ENCODE measurements at places on chromosomes 5 and 9. TPM values are rescaled to one million over a fixed set of nuclear protein-coding genes. Genes with fewer than 3 reads are reported as not detected.

Gene B4GALT7
- 37.0 TPM for total RNA-seq

Gene MEIKIN
- total RNA-seq = not detected

Gene AGXT2
- not detected for total RNA-seq

Gene MARCOL
- total RNA-seq = not detected

Gene NSG2
- not detected for total RNA-seq

Gene IFNA2
- total RNA-seq = not detected

Gene PCDHGB1
- total RNA-seq = not detected

Gene ST8SIA4
- total RNA-seq = 36.9 TPM

GRCh38 chr9:29213417-29214153, 1640.3 kb upstream of the C9orf72 start:
- no peak for DNase-seq

DNA sequence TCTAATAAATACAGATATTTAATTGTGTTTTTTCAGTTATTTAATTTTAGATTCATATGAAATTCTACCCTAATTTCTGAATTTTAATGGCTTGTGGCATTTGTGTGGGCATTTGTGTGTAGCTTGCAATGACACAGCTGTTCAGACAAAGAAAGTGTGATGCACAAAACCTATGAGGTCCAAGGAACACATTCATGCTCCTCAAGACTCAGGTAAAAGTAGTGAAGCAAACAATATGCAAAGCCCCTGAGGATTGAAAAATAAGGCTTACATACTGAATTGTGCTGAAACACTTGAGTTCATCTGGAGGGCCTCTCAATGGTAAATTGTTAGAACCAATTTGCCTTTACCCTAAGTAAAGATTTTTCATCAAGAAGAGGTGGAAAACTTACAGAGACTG, 28.1 kb downstream of the IL7R start:
- DNase-seq = no peak

- DNase-seq = no peak
These were observed 5.6 kb upstream of the C5 start for GRCh38 chr9:121055642-121056143.

- DNase-seq = no peak
These were observed 71.3 kb downstream of the FRMD3 start for GRCh38 chr9:83466877-83467276.

- no peak for DNase-seq
These were observed 94.9 kb downstream of the DENND1A start for GRCh38 chr9:123834889-123835562.

DNA sequence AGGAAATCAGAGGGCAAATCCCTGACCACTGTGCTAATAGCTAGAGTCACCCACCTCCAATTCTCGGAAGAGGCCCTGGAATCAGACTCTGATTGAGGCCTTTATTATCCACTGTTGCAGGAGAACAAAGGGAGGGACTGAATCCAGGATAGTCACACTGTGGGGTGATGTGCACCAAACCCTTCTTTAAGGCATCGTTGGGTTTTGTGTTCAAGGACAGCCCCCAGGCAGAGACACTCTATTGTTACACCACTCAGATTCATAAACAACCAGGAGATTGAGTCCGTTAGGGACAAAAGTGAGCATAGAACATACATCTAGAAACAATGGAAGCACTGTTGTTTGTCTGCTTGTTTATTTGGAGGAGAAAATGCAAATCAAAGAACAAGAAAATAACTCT, 124.6 kb upstream of the TBCA start:
- DNase-seq = no peak

- no peak for DNase-seq
These were observed 23.7 kb downstream of the NIPBL start for GRCh38 chr5:36900283-36900682.

DNA sequence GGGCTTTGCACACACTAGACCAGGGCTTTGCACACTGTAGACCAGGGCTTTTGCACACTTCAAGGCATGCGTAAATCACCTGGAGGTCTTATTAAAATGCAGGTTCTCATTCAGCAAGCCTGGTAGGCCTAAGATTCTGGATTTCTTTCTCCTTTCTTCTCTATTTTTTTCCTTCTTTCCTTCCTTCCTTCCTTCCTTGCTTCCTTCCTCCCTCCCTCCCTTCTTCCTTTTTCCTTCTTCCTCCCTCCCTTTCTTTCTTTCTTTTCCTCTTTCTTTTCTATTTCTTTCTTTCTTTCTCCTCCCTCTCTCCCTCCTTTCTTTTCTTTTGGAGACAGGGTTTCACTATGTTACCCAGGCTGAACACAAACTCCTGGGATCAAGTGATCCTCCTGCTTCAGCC, 24.3 kb upstream of the CNOT6 start:
- DNase-seq = no peak

DNA sequence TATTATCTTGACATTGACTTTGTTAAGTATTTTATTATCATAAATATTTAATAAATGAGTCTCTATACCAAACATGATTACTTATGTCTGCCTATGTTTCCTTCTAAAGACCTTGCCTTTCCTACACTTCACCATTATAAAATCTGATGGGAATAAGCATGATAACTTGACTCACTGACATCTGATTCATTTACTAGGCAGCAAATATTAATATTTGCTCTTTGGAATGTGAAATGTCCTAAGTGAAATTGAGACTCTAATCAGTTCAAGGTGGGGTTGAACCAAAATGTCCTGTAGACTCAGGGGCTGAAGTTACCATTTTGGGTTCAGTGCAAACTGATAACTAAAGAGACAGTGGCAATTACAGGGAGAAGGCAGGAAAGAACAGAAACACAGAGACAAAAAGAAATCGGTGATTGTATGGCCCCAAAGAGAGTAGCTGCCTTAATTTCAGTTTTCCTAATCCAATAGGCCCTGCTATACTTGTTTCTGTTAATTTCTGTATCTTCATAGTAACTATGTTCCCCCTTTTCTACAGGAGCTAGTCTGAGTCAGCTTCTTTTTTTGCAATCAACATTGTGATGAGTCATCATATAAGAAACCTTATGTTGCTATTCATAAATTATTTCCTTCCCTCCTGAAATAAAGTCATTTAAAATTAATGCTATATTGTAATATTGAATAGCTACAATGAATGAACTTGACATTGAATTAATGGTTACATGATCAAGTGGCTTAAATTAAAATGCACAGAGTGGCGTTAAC, 296.8 kb downstream of the PDE4D start:
- no peak for DNase-seq

DNA sequence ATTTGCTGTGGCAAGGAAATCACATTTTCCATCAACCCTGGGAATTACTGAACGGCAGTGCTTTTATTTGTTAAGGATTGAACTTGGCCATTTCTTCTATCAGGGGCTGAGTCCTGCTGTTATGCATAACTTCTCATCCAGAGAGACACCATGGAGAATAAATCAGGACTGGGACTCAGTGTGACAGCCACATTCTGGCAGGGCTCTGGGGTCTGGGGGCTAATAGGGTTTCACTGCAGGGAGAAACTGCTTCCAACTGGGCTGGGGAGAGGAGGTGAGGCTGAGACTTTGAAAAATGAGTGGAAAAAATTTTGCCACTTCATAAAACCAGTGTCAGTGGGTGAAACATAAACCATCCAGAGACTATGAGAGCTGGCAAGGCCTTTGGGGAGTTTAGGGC, 95.7 kb upstream of the ALDH1B1 start:
- no peak for DNase-seq

- peak; percentile 35 for DNase-seq
These were observed 2.5 kb downstream of the PTGES2 start for GRCh38 chr9:128124873-128125579.

DNA sequence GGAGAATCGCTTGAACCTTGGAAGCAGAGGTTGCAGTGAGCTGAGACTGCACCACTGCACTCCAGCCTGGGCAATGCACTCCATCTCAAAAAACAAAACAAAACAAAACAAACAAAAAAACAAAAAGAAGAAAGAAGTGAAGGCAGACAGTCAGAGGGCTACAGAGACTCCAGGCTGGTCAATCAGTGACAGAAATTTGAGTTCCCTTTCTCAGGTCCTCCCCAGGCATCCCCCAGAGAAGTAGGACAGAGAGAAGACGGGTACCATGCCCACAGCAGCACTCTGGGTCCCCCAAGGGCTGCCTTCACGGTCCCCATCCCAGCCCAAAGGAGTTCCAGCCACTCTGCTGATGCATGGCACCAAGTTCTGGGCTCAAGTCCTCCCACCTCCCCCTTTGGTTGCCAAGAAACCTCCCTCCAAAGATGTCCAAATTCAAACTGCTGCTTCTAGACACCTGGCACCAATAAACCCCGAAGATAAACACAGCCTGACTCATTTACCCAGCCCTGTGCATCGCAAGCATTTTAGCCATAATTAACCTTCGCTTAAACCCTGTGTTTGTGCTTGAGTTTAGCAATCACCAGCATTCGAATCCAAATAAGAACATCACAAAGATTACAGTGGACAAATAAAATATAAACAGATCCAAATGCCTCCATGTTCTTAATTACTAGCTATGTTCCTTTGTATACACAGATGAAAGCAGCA, 24.0 kb downstream of the SEMA4D start:
- DNase-seq = no peak

DNA sequence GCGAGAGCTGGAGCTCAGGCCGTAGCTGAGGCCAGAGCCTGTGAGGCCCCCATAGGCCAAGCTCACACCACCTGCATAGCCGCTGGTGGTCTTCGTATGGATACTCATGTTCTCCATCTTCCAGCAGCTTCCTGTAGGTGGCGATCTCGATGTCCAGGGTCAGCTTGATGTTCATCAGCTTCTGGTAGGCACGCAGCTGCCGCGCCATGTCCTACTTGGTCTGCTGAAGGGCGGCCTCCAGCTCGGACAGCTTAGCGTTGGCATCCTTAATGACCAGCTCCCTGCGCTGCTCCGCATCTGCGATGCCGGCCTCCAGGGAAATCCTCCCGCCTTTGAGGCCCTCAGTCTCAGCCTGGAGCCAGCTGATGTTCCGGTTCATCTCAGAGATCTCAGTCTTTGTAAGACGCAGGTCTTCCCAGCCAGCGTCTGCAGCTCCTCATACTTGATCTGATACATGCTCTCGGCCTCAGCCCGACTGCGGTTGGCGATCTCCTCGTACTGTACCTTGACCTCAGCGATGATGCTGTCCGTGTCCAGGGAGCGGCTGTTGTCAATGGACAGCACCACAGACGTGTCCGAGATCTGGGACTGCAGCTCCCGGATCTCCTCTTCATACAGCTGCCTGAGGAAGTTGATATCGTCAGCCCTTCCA, 172.1 kb downstream of the PPP2R2B start:
- no peak for DNase-seq

- DNase-seq = no peak
These were observed 13.7 kb downstream of the EHMT1 start for GRCh38 chr9:137632230-137633161.
